ENCODE measurements at places on chromosomes 12 and 14. TPM values are rescaled to one million over a fixed set of nuclear protein-coding genes. Genes with fewer than 3 reads are reported as not detected.

FOXM1 gene
- total RNA-seq: 0.44 TPM

- DNase-seq: no peak
Measured at GRCh38 chr12:120833849-120834248, 70.3 kb downstream of the SPPL3 start.

GRCh38 chr12:93136253-93137055 lies 207.4 kb upstream of the EEA1 start:
- no peak for DNase-seq

- no peak for DNase-seq
Measured at GRCh38 chr14:74946659-74947281, 8.6 kb downstream of the PGF start.

AMN1 gene
- 10.9 TPM for total RNA-seq

VWF gene
- total RNA-seq: 267 TPM

Measured in breast epithelium (tissue), 4 donors.